ENCODE measurements at places on chromosomes 7 and 10. TPM values are rescaled to one million over a fixed set of nuclear protein-coding genes. Genes with fewer than 3 reads are reported as not detected.
A peak's percentile ranks its signal among the peaks of the same experiment; 100 is the strongest.

The RBP3 gene
- total RNA-seq: not detected

The GRID2IP gene
- total RNA-seq: not detected

The PRF1 gene
- not detected for total RNA-seq

The TMEM120A gene
- 24.2 TPM for total RNA-seq

GRCh38 chr10:129792864-129793263, 171.2 kb downstream of the EBF3 start:
- DNase-seq: no peak

The TAS2R41 gene
- total RNA-seq: not detected

DNA sequence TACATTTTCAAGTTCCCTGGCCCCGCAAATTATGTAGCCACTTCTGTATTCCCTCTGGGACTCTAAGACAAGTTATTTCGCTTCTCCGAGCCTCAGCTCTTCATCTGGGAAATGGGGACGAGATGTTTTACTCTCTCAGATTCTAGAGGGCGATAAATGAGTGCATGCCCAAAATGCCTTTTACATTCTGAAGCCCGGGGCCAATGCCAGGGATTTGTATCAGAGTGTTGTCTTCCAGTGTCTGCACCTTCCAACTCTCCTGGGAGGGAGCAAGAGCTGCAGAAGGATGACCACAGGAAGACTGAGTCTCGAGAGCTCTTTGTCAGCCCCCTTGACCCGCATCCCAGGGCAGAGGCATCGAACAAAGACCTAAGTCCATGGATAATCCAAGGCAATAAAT, 39.9 kb downstream of the BUB3 start:
- DNase-seq: no peak

GRCh38 chr7:32403463-32404229, 86.5 kb downstream of the LSM5 start:
- no peak for DNase-seq

- DNase-seq: no peak
Measured at GRCh38 chr7:116490351-116490750, 9.2 kb upstream of the CAV2 start.

DNA sequence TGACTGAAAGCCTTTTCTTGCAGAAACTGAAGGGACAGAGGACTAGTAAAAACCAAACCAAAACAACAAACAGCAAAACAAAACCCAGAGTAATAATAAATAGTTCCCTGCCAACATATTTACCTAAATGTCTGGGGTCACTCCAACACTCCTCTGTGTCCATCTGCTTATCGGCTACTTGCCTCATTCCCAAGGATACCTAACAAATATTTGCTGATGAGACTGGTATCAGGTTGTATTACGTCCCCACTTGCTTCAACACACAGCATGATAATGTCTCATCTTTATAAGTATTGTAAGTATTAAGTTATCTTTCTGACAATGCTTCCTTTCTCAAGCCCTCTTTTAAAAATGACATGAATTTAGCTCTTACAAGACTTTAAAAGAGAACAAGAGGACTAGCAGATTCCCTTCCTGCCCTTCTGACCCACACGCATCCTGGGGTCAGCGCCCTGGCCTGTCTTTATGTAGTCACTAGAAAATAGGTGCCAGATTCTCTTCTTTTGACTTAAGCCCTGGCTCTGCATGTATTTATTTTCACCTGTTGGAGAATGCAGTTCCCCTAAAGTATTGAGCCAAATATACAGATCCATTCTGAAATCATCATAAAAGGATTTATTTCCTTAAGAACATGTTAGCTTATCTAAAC, 110.2 kb downstream of the SEM1 start:
- no peak for DNase-seq

GRCh38 chr7:10655031-10655430, 318.6 kb upstream of the PHF14 start:
- DNase-seq: no peak

GRCh38 chr7:143193880-143194279, 10.7 kb downstream of the TAS2R39 start:
- no peak for DNase-seq

DNA sequence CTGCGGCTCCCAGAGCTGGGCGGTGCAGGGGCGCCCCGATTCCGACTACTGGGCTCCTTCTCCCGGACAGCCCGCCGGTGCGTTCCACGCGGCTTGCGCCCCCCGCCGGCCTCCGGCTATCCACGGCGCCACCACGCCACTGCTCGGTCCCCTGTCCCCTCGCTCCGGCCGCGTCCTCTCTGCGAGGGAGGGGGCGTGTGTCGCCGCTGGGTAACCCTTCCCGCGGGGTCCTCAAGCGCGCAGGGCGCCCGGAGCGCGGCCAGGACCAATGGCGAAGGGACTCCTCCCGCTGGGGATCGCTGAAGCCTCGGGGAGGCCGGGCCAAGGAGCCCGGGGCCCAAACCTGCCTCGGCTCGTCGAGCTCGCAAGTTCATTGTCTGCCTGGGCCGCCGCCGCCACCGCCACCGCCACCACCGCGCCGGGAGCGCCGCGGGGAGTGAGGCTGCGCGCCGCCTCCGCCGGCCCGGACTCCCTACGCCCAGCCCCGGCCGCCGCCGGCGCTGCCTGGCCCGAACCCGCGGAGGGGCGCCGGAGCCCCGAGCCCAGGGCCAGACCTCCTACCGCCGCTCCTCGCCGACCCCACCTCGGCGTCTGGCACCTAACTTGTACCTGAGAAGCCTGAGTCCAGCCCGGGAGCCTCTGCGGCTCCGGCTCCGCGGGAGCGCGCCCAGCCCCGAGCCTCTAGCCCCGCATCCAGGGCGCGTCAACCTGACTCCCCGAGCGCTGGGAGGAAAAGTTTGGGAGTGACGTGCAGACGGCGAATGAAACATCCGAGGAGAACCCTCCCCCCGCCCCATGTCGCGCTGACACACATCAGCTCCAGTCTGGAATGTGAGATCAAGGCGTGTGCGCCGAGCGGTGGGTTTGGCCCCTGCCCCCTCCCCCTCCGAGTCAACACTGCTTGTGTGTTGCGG, at the start of gene CHST15:
TSS of gene CHST15 (minus strand) at position 739 of the 914 bp plus-strand sequence. CDS start 47,386 bp downstream, outside the sequence.
- peak; percentile 56 for DNase-seq

The PILRA gene
- total RNA-seq: 0.68 TPM

DNA sequence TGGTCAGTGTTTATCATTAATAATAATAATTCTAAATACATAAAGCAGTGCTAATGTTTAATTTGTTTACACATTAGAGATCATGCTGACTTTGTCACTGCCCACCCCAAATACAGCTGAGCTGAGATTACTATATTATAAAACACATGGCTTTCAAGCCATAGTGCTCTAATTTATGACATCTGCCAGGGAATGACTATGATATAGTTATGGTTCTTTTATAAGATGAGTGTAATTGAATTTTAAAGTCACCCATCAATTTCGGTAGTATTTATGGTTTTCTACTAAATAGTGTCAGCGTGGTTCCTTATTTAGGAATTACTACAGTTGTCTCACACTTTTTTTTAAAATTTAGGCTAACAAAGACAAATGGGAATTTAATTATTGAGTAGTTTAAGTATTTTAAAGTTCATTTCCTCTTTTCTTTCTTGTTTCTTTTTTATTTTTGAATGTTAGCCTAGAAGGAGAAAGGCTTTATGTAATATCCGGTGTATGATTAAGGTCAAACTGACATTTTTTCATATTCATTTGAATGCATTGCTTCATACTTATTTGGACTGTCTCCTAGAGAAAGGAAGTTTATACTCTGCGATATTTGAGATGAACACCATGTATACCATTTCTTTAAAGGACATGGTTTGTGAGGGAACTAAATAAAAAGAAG, 3.9 kb downstream of the CDK14 start:
- no peak for DNase-seq

DNA sequence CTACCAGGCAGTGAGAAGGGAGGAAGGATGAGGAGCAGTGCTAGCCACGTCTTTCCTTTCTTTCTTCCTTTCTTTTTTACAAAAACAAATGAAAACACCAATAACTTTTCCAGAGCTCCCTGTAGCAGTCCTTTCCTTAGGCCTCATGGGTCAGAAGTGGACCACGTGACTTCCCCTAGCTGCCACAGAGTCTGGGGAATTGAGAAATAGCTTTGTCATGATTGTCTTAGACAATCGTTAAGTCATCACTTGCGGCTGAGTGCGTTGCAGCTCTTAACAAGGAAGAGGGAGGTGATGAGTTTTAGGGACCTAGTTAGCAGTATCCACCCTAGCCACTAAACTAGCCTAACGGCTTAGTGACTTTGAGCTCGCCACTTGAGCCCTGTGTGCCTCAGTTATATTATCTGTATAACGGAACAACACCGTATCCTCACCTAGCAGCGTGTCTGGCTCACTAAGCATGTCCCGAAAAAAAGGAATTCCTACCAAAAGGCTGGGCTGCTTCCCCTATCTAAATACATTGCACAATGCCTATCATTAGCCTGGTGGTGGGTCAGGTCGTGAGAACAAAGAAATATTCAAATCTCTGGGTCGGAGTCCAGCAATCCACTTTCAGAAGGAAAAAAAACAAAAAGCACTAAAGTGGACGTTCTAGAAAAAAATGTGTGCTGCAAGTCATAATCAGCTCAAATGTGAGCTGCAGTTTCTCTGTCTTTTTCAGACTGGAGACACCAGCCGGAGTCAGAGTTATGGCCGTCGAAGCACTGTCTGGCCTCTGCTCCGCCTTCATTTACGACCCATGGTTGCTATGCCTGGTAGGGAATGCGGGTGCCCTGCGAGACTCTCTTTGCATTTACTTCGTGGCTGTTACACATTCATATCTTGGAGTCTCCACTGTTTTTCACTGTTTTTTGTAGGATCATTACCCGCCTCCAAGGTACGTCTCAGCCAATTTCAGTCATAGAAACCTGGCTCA, 338.5 kb upstream of the FOXK1 start:
- DNase-seq: no peak

DNA sequence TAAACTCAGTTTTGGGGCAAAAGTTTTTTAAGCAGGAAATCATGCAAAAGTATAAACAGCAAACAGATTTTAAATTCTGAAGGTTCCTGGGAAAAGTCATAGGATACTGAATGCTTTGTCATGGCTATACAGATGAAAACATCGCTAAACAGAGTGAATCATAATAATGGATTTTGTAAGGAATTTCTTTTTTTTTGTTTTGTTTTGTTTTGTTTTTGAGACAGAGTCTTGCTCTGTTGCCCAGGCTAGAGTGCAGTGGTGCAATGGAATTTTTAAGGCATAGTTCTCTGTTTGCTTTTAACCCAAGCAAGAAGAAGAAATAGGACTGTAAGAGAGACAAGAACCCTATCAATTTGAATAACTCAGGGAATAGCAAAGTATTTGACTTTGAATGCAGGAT, 285.3 kb downstream of the NRG3 start:
- no peak for DNase-seq
